ENCODE measurements at places on chromosomes 3 and 15.

- no peak for DNase-seq
Measured at GRCh38 chr15:69039516-69040225, 25.2 kb downstream of the NOX5 start.

DNA sequence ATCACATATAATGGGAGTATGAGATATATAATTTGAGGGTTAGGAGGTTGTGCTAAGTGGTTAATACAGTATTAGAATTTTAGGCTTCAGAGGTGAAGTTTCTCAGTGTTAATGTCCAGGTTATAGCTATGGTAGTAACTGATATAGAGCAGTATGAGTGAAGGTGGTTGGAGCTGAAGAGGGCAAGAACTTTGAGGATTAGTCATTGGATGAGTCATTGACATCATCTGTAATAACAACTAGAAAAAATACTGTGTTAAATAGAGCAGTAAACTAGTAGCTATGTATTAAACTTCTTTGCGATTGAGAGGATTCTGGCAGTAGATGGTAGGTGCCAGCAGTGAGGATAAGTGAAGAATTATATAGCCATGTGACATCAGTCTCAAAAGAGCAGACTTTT, 47.5 kb upstream of the EIF3J start:
- DNase-seq, result no peak

DNA sequence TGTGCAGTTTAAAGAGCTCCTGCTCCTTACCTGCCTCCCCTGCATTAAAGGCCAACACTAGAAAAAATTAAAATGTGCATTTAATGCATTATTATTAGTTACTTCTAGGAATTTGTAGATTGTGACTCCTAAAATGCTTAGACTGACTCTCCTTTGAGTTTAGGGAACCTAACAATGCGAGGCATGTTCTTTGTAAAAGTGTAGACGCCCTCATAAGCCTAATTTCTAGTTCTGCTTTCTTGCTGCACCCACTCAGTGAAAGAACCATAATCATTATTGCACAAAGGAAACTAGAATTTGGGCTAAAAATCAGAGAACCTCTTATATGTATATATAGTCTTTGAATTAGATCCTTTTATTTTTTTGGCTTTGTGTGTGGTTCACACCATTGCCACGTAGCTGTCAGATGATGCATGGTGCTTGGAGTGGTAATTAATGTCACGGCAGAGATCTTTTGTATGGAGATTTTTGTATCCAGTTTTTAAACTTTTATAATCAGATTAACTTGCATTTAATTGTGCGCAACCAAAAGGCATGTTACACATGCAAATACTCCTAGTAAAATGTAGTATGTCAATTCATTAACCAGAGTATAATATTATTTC, 710 bp downstream of the ABHD10 start:
- DNase-seq, result no peak

GRCh38 chr3:126288314-126288713, 68.9 kb downstream of the KLF15 start:
- DNase-seq, result no peak
